Activated CD4-positive, CD25-positive, alpha-beta regulatory T cell (primary cell): ENCODE measurements at places on chromosomes 4 and X.

- DNase-seq: no peak
Observed at GRCh38 chrX:38437093-38437492, 84.7 kb downstream of the OTC start.

DNA sequence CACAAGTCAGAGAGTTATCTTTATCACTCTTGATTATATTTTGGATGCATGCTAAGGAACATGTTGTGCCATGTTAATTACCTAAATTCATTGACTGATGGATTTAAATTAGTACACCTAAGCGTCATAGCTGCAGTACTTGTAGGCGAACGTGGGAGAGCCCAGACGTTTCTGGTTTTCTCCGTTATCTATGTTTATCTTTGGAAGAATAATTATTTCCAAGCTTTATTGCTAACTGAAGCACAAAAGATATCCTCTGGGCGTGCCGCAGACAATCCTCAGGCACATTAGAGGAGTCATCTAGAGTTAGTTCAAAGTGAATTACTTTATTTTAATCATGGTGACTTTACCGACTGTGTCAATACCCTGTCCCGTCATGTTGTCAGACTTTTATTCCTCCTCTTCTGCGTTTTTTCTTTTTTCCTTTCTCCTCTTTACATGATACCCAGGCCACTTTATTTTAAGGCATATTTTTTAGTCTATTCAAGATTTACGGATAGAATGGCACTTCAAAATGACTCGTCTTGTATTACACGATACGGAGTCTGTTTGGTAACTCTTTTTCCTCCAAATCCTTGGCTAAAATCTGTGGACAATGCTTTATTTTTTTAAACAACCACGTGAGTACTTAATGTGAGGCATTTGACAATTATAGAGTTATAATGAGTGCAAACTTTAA, 632.0 kb upstream of the TENM3 start:
- DNase-seq: no peak

- DNase-seq: no peak
Observed at GRCh38 chrX:79412972-79413371, 45.8 kb upstream of the ITM2A start.

DNA sequence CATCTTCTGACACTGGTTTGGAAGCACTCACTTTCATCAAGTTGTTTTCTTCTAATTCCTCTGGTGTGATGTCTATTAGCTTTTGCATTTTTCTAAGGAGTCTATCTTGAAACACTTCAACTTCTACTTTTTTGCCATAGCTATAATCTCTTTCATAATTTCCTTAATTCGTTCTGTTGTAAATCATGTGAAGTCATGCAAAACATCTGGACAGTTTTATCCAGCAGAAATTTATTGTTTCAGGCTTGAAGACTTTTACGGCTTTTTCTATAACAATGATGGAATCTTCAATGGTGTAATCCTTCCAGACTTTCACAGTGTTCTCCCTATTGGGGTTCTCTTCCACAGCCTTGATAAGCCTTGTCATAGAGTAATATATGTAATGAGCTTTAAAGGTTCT, 74.9 kb upstream of the PABPC4L start:
- DNase-seq: no peak

DNA sequence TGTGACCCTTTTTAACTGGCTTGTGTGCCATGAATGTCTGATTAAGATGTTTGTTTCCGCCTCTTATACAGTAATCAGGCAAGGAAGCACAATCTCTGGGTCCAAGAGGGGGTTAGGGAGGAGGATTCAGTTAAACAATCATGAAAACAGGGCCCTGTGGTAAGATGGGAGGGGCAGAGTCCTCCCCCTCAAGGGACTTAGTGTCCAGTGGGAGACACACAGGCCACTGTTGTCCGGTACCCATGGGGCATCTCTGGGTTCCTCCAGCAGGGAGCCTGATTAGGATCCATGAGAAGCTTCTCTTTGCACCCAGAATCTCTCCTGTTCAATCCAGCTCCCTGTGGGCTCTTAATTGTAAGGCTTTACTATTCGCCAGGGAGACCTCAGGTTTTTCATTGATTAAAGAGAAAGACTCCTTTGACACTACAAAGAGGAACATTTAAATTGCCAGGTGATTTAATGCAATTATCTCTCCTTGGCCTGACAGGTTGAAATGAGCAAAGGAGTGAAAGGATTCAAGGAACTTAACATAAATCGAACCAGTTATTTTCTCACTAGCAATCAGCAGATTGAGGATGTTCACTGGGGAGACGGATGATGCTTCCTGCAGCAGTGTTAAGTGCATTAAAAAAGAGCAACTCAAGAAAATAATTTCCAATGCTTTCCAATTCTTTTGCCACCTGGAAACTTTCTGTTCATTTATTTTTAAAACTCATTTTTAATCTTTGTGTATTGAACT, 225.4 kb downstream of the PTTG2 start:
- DNase-seq: no peak

- no peak for DNase-seq
Observed at GRCh38 chrX:24902806-24903205, 113.0 kb downstream of the ARX start.

GRCh38 chr4:104093247-104093646, 373.5 kb upstream of the TACR3 start:
- DNase-seq: no peak

DNA sequence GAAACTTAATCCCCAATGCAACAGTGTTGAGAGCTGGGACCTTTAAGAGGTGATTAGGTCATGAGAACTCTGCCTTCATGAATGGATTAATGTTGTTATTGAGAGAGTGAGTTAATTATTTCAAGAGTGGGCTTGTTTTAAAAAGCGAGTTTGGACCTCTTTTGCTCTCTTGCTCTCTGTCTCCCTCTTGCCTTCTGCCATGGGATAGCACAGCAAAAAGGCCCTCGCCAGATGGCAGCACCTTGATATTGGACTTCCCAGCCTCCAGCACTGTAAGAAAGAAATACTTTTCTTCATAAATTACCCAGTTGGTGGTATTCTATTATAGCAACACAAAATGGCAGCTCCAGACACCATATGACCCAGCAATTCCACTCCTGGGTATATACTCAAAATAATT, 7.0 kb upstream of the ATP6AP2 start:
- DNase-seq: no peak

- no peak for DNase-seq
Observed at GRCh38 chr4:63620271-63620670, 789.0 kb downstream of the TECRL start.

GRCh38 chr4:7103031-7103606, 35.3 kb upstream of the GRPEL1 start:
- peak; percentile 56 for DNase-seq

DNA sequence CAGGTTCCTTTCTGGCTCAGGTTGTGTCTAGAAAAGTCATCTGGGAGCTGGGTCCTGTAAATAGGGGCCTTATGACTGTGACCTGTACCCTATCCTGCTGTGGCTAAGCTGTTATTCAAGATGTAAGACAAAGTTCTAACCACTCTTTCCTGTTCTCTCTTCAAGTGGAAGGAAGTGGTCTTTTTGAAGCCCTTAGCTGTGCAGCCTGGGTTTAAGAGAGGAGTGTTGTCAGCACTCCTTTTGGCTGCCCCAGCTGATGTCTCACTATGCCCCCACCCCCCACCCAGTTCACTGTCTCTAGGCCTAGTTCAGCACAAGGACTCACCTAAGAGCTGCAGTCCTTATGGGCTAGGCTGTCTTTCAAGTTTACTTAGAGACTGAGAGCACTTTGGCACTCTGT, 1069.5 kb downstream of the FAM133A start:
- no peak for DNase-seq

DNA sequence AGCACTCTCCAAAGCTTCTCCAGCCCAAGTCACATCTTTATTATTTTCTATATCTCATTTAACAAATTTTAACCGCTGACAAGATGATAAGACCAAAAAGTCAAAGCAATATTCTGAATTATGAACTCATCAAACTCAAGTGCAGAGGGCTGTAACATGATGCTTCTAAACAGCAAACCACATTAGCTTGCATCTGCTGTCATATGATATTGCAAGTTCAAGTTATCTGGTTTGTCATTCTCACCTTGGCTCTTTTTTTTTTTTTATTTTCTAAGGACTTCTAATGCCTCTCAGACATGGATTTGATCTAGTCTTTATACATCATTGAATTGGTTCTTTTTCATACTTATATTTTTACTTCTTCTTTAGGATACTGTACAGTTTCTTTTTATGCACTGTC, 93.4 kb downstream of the SLC10A7 start:
- no peak for DNase-seq

GRCh38 chr4:108359986-108360681, 191.4 kb upstream of the LEF1 start:
- no peak for DNase-seq

DNA sequence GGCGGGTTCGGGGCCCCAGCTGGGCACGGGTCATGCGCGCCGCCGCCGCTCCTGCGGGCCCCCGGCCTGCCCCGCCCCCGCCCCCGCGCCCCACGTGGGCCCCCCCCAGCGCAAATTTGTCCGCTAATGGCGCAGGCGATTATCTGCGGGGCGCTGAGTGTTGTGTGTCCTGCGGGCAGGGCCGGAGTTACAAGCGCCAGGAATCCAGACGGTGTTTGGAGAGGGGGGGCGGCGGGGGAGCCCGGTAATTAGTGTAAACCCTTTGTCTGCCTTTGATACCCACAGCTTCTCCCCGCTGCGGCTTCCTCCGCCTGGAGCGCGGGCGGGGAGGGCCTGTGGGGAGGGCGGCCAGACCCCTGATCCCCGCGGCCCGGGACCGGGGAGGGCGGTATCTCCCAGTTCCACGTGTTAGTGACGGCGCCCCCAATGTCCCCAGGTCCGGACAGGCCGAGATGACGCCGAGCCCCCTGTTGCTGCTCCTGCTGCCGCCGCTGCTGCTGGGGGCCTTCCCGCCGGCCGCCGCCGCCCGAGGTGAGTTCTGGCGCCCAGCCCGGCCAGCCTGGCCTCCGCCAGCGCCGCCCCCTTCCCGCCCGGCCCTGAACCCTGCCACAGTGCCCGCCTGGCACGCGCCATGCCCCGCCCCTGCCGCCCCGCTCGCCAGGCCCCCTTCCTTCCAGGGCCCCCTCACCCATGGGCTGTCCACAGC, 761 bp downstream of the FGFRL1 start:
- DNase-seq: no peak

- no peak for DNase-seq
Observed at GRCh38 chrX:39822133-39822748, 275.5 kb downstream of the BCOR start.

- DNase-seq: no peak
Observed at GRCh38 chrX:134868771-134869495, 121.9 kb upstream of the SMIM10 start.

- DNase-seq: no peak
Observed at GRCh38 chr4:60500810-60501209, 699.3 kb upstream of the ADGRL3 start.

GRCh38 chrX:20547611-20548051, 280.9 kb upstream of the RPS6KA3 start:
- no peak for DNase-seq

DNA sequence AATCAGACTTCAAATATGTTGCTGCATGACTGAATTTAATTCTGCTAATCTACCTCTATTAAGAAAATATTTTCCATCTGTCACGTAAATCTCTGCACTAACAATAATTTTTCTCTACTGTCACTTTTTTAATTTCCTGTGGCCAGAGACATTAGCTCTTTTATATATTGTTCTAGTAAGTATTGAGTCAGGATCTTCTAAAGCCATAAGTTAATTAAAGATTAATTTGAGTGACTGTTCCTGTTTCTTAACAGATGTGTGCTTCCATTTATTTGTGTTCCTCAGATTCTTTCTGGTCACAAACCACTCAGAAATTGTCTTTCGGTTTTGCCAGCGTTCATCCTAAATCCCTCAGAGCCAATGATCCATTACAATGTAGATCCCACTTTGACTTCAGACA, 2.4 kb upstream of the SMR3B start:
- DNase-seq: no peak

GRCh38 chr4:2255501-2256155, 6.3 kb downstream of the MXD4 start:
- no peak for DNase-seq

DNA sequence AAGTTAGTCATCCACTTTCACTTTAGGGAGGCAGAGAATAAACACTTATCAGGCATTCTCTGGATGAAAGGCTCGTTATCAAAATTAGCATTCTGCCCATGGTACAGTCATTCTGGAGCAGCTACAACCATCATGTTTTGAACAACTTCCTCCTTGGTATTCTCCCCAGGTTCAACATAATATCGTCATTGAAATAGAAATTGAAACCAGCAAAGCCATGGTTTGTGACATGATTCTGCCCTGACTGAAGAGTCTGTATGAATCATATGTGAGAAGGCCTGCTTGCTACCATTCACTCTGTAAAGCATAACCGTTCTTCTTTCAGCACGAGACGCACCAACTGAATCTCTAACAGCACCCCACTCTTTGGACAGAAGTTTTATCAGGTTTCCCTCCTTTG, 127.5 kb upstream of the RADX start:
- DNase-seq: no peak

DNA sequence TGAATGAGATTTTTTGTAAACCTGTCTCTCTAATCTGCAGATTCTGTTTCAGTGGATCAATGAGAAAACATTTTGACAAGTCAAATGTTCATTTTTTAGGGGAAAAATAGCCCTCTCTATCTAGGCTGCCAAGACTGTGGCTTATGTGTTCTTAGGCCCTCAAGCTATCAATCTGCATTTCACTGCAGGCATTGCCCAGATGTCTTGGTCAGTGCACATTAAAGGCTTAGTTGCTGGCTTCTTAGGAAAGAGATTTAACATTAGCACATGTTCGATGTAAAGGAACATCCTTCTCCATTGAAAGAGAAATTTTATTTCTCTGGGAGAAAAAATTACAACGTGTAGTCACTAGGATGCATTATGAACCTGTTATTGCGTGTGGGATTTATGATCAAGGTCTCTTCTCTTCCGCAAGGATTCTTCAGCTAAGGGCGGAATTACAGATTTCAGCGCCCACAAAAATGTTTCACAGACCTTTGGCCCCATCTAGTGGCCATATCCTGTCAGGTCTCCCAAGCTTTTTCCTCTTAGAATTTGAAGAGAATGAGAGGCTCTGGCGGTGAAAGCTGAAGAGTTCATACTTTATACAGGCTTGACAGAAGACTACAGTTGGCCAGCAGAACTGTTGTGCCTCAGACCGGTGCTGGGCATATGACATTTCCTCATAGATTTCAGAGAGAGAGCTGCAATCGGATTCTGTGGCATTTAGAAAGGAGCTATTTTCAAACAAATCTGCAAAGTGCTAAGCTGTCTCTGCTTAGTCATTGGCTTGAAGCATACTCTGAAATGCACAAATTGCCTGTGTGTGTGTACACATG, 144.6 kb upstream of the NOCT start:
- DNase-seq: peak; percentile 4

DNA sequence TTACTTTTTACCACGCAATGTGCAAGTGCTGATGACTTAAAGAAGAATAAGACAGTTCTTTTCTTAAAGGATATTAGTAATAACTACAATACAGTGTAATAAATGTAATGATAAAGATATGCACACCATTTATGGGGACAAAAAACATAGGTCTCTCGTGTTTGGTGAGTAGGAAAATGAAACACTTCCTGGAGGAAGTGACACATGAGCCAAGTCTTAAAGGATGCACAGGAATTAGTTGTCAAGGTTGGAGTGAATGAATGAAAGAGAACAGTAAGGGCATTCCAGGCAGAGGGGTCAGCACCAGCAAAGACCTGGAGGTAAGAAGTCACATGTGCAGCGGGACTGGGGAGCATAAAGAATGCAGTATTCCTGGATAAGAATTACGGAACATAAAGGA, 112.7 kb downstream of the SH3RF1 start:
- no peak for DNase-seq
